ENCODE measurements at places on chromosomes 11 and 22.

GRCh38 chr11:9172389-9172788, 81.0 kb upstream of the SCUBE2 start:
- no peaks in the 10 kb centered on the region for H3K4me1 ChIP-seq
- no peak for DNase-seq
- H3K27ac ChIP-seq: no peak overlapping the region
- H3K36me3 ChIP-seq: peaks cover 8% of the 10 kb centered on the region
- no peak overlapping the region for H3K4me3 ChIP-seq

- H3K4me3 ChIP-seq: no peak overlapping the region
- no peak for DNase-seq
- H3K27me3 ChIP-seq: no peaks in the 10 kb centered on the region
- no peak overlapping the region for H3K27ac ChIP-seq
- H3K4me1 ChIP-seq: no peaks in the 10 kb centered on the region
These were observed 16.7 kb upstream of the TMPRSS4 start for GRCh38 chr11:118060081-118060661.

GRCh38 chr11:68342459-68343158, 30.2 kb downstream of the LRP5 start:
- peaks cover 33% of the 10 kb centered on the region for H3K4me1 ChIP-seq
- peak; percentile 79 for DNase-seq
- H3K27me3 ChIP-seq: no peaks in the 10 kb centered on the region
- H3K27ac ChIP-seq: peak overlapping the region; percentile 77
- H3K4me3 ChIP-seq: no peak overlapping the region

- peaks cover 2% of the 10 kb centered on the region for H3K4me1 ChIP-seq
- H3K27me3 ChIP-seq: no peaks in the 10 kb centered on the region
- H3K4me3 ChIP-seq: no peak overlapping the region
- no peaks in the 10 kb centered on the region for H3K36me3 ChIP-seq
These were observed 17.2 kb downstream of the P2RY2 start for GRCh38 chr11:73235236-73235786.

GRCh38 chr11:36288442-36289225, 590 bp downstream of the COMMD9 start:
- peaks cover 3% of the 10 kb centered on the region for H3K4me1 ChIP-seq
- no peaks in the 10 kb centered on the region for H3K27me3 ChIP-seq
- no peak for DNase-seq
- no peak overlapping the region for H3K27ac ChIP-seq
- H3K36me3 ChIP-seq: no peaks in the 10 kb centered on the region

GRCh38 chr11:65424205-65425104, 1.9 kb downstream of the NEAT1 start:
- DNase-seq: no peak
- peaks cover 26% of the 10 kb centered on the region for H3K4me1 ChIP-seq
- H3K27me3 ChIP-seq: no peaks in the 10 kb centered on the region
- H3K4me3 ChIP-seq: peak overlapping the region; percentile 14

- no peaks in the 10 kb centered on the region for H3K27me3 ChIP-seq
- DNase-seq: peak; percentile 52
- H3K4me1 ChIP-seq: peaks cover 5% of the 10 kb centered on the region
- no peak overlapping the region for H3K4me3 ChIP-seq
These were observed 16.1 kb downstream of the IGF2 start for GRCh38 chr11:2122907-2123627.

GRCh38 chr11:35483131-35483820, 42.1 kb downstream of the PAMR1 start:
- H3K27ac ChIP-seq: no peak overlapping the region
- H3K4me3 ChIP-seq: no peak overlapping the region

GRCh38 chr11:59253001-59253400, 40.3 kb upstream of the MPEG1 start:
- H3K27ac ChIP-seq: no peak overlapping the region
- no peak for DNase-seq
- H3K4me3 ChIP-seq: no peak overlapping the region

GRCh38 chr22:33299245-33299956, 241.2 kb upstream of the SYN3 start:
- H3K4me1 ChIP-seq: no peaks in the 10 kb centered on the region
- H3K4me3 ChIP-seq: no peak overlapping the region
- DNase-seq: no peak

- H3K27ac ChIP-seq: no peak overlapping the region
- H3K36me3 ChIP-seq: no peaks in the 10 kb centered on the region
- DNase-seq: no peak
- H3K4me1 ChIP-seq: peaks cover 2% of the 10 kb centered on the region
- H3K4me3 ChIP-seq: no peak overlapping the region
These were observed 191.4 kb downstream of the ARHGAP42 start for GRCh38 chr11:100878474-100878873.

DNA sequence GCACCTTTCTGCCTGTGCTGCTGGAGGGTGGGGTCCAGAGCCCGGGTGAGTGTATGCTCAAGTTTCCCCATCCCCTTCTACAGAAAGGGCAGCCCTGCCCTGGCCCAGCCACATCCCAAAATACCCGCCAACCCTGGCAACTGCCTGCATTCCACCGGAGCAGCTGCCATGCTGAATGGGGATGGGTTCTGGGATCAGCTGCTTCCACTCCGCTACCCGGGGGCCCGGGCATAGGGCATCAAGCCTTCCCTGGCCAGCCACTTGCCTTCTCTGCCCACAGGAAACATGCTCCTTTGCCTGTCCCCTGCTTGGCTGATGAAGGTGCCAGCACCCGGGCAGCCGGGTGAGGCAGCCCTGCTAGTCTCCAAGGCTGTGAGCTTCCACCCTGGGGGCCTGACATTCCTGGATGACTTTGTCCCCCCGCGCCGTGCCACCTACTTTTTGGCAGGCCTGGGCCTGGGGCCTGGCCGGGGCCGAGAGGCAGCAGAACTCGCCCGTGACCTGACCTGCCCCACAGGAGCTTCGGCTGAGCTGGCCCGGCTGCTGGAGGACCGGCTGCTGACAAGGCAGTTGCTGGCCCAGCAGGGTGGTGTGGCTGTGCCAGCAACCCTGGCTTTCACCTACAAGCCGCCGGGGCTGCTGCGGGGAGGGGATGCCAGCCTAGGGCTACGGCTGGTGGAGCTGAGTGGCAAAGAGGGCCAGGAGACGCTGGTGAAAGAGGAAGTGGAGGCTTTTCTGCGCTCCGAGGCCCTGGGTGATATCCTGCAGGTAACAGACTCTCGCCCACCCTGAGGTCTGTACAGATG, 3.2 kb downstream of the CARNS1 start:
- H3K4me1 ChIP-seq: peaks cover 15% of the 10 kb centered on the region
- no peaks in the 10 kb centered on the region for H3K36me3 ChIP-seq
- DNase-seq: no peak
- H3K4me3 ChIP-seq: no peak overlapping the region
- H3K27me3 ChIP-seq: peaks cover 8% of the 10 kb centered on the region

DNA sequence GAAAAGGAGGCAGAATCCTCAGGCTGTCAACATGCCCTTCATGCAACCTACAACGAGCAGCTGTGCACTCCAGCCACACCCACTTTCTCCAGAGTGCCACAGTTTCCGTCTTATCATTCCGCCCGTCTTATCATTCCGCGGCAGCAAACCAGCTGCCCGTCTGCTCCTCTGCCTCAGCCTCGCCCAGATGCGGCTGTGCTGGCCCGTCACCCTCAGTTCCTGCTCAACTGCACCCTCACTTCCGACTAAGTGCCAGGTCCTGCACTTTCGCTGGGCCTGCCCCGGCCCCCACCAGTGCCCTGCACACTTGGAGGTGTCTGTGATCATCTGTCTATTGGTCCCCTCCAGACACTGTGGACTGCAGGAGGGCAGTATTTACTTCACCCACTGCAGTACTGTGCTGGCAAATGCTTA, 43.7 kb downstream of the MICAL3 start:
- H3K27me3 ChIP-seq: no peaks in the 10 kb centered on the region
- H3K36me3 ChIP-seq: no peaks in the 10 kb centered on the region
- H3K4me1 ChIP-seq: peaks cover 7% of the 10 kb centered on the region
- H3K4me3 ChIP-seq: no peak overlapping the region
- no peak for DNase-seq

- H3K27me3 ChIP-seq: no peaks in the 10 kb centered on the region
- H3K27ac ChIP-seq: no peak overlapping the region
- H3K36me3 ChIP-seq: no peaks in the 10 kb centered on the region
- H3K4me1 ChIP-seq: no peaks in the 10 kb centered on the region
- no peak overlapping the region for H3K4me3 ChIP-seq
- no peak for DNase-seq
These were observed 13.6 kb downstream of the OR5D16 start for GRCh38 chr11:55852141-55852540.

DNA sequence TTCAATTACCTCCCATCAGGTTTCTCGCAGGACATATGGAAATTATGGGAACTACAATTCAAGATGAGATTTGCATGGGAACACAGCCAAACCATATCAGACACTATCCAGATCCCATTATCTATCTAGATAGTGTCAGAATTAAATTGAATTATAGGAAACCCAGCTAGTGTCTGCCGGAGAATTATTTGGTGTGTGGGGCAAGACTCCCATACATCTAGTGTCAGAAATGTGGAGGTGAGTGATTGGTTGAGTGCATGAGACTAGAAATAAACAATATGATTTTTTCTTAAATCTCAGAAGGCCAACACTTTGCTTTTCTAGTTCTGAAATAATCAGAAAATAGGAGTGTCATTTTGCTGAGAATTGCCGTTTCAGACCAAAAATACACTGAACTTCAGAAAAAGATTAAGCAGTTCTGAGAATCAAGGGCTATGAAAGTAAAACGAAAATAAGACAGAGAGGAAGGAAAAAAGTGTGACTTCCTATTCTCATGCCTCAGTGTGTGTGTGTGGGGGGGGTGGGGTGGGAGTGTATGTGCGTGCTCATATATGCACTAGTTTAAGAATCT, 21.3 kb downstream of the CASP12 start:
- no peak overlapping the region for H3K4me3 ChIP-seq
- no peaks in the 10 kb centered on the region for H3K36me3 ChIP-seq
- no peaks in the 10 kb centered on the region for H3K27me3 ChIP-seq
- DNase-seq: no peak
- H3K27ac ChIP-seq: no peak overlapping the region

DNA sequence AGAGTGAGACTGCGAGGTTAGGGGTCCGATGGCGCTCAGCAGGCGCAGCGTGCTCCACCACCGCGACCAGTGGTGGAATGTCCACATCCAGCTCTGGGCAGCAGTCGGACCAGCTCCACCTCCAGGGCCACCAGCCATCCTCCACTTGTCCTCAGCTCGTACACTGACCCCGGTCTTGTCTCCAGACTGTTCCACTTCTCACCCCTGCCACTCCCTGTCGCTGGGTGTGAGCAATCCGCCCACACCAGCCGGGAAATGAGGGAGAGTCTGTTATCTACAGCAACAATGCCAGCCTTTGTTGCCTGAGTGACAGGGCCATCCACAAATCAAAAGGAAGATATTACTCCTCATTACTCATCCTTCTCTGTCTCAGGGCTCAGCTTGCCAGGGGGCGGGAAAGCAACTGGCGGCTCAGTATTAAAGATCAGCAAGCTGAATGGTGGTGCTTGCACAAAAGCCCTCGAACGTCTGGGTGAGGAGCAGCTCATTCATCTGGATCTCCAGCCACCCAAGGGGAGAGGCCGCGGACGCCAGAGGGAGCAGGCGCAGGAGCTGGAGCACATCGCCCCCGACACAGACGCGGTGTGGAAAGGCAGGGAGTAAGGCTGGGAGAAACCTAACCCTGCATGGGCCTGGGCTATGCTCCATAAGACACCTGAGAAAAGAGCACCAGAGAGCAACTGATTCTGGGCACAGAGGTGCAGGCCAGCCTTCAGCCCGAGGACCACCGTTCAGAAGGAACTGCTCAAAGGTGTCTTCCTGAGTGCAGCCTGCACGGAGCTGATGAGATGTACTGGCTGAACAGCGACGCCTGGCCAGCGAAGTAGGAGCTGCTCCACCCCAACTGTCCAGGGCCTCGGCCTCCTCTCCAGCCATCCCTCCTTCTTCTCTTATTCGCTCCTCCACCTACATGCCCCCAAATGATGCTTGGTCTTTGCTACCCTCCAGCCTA, 21.9 kb downstream of the IGSF9B start:
- no peaks in the 10 kb centered on the region for H3K4me1 ChIP-seq
- peaks cover 30% of the 10 kb centered on the region for H3K36me3 ChIP-seq
- no peaks in the 10 kb centered on the region for H3K27me3 ChIP-seq
- H3K27ac ChIP-seq: no peak overlapping the region
- DNase-seq: no peak

DNA sequence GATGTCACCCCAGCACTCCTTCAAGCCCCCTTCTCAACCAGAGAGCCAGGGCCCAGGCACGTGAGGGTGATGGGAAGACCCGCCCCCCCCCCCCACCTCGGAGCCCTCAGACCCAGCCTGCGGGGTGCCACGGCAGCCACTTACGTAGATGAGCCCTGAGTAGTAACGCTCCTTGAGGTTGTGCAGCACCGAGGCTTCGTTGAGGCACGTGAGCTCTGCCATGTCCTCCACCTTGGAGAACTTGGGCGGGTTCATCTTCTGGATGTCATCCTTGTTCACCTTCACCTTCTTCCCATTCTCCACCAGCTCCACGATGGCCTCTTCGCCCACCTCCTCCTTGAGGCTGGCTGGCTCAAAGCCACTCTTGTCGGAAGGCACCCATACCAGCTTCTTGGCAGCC, 39.0 kb downstream of the MYH9 start:
- DNase-seq: no peak
- H3K4me3 ChIP-seq: no peak overlapping the region
- H3K36me3 ChIP-seq: peaks cover 7% of the 10 kb centered on the region
- no peaks in the 10 kb centered on the region for H3K27me3 ChIP-seq
- H3K27ac ChIP-seq: no peak overlapping the region
- H3K4me1 ChIP-seq: peaks cover 12% of the 10 kb centered on the region

DNA sequence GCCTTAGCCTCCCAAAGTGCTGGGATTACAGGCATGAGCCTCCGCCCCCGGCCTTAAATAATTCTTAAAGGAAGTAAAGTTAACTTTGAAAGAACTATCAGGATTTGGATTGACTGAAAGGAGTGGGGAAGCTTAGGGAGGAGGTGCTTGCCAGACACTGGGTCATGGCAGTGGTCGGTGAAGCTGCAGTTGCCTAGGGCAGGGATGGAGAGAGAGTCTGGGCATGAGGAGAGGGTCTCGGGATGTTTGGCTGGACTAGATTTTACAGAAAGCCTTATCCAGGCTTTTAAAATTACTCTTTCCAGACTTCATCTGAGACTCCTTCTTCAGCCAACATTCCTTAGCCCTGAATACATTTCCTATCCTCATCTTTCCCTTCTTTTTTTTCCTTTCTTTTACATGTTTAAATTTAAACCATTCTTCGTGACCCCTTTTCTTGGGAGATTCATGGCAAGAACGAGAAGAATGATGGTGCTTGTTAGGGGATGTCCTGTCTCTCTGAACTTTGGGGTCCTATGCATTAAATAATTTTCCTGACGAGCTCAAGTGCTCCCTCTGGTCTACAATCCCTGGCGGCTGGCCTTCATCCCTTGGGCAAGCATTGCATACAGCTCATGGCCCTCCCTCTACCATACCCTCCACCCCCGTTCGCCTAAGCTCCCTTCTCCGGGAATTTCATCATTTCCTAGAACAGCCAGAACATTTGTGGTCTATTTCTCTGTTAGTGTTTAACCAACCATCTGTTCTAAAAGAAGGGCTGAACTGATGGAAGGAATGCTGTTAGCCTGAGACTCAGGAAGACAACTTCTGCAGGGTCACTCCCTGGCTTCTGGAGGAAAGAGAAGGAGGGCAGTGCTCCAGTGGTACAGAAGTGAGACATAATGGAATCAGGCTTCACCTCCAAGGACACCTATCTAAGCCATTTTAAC, at the start of gene NNMT:
Gene NNMT (plus strand): TSS at position 724 of the 929 bp plus-strand sequence. CDS start 158 bp downstream, at position 882.
- H3K4me3 ChIP-seq: no peak within 1 kb of the TSS
- H3K27me3 ChIP-seq: no peaks in the 10 kb centered on the region
- H3K27ac ChIP-seq: no peak within 1 kb of the TSS
- DNase-seq: no peak
- H3K4me1 ChIP-seq: no peaks in the 10 kb centered on the region
- no peaks in the 10 kb centered on the region for H3K36me3 ChIP-seq
